ENCODE measurements at places on chromosomes 6 and 20.

DNA sequence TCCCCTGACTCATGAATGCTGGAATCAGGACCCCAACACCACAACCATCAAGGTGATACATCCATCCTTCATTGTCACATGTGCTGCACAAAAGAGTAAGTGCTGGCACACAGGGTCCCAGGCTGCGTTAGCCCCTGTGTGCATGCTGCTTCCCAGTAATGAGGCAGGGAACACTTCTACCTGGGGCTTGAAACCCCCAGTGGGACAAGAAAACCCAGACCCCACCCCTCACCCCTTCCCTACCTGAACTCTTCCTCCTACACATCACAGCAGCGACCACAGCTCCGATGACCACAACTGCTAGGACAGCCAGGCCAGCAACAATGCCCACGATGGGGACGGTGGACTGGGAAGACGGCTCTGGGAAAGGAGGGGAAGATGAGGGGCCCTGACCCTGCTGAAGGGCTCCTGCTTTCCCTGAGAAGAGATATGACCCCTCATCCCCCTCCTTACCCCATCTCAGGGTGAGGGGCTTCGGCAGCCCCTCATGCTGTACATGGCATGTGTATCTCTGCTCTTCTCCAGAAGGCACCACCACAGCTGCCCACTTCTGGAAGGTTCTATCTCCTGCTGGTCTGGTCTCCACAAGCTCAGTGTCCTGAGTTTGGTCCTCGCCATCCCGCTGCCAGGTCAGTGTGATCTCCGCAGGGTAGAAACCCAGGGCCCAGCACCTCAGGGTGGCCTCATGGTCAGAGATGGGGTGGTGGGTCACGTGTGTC lies 2.0 kb downstream of the HLA-B start:
- DNase-seq = no peak

- peak; percentile 33 for DNase-seq
Observed at GRCh38 chr6:46903175-46903574, 18.6 kb downstream of the ADGRF5 start.

GRCh38 chr20:3696200-3696599 lies 14.4 kb upstream of the ADAM33 start:
- no peak for DNase-seq

DNA sequence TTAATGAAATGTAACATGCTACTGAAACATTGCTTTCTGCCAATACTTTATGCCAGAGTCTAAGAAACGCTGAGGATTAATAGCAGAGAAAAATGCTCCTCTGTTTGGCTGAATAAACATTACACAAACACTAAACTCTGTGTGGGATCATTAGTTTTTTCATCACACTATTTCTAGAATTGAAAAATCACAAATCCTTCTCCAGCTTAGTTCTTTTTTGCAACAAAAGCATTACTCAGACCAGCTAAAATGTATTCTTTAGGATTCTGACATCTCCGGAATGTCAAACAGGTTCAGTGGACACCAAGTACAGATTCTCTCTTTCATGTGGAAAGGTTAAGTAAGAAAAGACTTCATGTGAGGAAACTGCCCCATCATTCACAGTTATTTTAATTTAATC lies 226.9 kb downstream of the SIM1 start:
- DNase-seq = no peak

- no peak for DNase-seq
Observed at GRCh38 chr6:29853245-29853644, 25.6 kb downstream of the HLA-G start.

DNA sequence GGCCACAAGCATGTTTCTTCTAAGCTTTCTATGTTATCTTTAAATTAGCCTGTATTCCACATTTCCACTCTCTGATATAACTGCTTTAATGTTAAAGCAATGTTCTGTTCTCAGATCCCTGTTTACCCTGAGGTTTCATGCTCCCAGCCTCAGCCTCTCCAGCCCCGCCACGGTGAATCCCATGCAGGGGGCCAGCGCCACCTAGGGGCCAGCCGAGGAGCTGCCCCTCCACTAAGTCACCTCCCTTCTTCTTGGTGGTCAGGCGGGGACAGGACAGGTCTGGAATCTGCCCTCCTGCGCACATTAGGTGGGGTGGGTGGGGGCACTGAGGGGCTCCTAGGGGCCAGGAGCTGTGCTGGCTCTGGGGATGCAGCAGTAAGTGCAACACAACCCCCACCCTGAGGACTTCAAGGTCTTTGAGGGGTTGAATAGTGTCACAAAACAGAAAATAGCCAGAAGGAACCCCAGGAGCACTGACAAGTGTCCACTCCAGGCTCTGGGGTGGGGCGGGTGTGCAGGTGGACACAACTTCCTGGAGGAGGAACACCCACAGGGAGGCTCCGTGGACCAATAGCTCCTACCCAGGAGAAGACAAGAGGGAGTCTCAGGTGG lies 61.6 kb downstream of the RAB44 start:
- DNase-seq = peak; percentile 70
